ENCODE measurements at places on chromosomes 5 and 9.
A peak's percentile ranks its signal among the peaks of the same experiment; 100 is the strongest.

DNA sequence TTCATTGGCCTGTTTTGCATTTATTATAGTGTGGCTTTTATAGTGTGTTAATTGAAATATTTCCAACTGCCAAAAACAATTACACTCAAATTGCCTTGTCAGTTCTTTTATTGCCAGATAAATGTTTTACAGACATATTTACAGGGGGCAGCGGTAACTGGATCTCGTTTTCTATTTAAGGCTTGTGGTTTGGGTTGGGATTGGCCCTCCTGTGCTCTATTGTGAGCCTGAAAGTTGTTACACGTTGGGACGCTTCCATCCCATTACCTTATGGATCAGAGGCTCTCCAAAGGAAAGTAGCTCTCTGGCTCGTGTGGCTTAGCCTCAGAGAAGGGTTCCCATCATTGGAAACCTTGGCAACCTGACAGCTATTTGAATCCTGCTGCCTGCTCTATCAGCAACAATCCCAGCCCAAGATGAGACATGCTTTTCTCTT is 20.8 kb downstream of the DNAI1 start:
- no peak for DNase-seq

DNA sequence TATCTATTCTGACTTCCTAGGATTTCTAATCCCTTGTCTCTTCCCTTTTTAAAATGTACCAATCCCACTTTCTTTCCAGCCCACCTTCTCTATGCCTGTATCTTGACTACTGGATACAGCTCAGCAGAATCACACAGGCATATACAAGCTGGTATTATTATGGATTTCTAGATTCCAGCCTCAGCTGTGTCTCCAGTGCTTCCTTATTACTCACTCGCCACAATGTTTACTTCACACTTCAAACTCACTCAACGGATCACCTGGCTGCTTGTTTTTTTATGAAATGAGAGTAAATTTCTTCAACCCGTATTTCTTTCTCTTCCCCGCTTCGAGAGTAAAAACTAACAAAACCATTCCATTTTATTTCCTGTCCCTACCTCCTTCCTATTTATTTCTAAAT is 38.8 kb downstream of the CWC27 start:
- no peak for DNase-seq

DNA sequence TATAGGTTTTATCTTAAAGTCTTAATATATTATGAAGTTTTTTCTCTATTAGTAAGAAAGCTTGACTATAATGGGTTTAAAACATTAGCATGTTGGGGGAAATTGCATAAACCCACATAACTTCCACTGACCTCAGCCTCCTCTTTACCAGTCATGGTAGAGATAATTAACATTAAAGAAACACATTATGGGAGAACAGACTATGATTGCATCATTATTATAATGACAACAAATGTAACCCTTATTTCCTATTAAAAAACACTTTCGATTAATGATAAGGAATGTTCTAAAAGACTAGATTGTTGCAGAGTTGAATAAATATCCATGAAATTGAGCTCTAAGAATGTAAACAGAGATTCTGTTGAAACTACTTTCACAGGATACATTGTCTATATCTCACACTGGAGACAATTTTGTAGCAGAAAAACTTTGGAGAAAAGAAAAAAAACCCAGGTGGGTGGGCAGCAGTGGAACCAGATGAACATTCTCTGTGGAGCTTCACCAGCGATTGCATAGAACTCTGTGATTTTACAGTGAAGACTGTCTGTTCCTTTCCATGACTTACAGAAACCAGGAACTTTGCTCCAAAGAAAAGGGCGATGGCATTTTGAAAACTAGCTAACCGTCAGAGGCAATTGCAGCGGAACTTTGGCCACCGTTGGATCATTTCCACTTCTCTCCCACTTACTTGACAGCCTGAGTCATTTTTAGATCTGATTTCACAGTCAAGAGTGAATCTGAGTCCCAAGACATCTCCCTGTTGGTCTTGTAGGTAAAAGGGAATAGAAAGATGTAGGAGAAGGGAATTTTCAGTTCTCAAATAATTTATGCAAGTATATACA is 21.0 kb upstream of the ERAP2 start:
- DNase-seq = no peak

DNA sequence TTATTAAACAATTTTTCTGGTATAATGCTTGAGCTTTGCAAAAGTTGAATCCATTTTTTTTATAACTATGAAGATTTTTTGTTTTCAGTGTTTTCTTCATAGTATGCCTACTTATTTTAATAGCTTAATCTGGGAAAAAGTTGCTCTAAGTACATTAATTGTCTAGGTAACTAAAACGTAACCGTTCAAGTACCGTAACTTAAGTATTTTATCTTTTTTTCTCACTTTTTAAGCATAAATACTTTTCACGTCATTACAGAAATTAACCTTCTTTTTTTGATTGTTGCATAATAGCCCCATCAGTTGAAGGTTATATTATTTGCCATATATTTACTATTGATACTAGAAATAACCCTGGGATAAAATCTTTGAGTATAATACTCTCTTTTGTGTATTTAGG is 15.2 kb downstream of the TNPO1 start:
- DNase-seq = no peak

DNA sequence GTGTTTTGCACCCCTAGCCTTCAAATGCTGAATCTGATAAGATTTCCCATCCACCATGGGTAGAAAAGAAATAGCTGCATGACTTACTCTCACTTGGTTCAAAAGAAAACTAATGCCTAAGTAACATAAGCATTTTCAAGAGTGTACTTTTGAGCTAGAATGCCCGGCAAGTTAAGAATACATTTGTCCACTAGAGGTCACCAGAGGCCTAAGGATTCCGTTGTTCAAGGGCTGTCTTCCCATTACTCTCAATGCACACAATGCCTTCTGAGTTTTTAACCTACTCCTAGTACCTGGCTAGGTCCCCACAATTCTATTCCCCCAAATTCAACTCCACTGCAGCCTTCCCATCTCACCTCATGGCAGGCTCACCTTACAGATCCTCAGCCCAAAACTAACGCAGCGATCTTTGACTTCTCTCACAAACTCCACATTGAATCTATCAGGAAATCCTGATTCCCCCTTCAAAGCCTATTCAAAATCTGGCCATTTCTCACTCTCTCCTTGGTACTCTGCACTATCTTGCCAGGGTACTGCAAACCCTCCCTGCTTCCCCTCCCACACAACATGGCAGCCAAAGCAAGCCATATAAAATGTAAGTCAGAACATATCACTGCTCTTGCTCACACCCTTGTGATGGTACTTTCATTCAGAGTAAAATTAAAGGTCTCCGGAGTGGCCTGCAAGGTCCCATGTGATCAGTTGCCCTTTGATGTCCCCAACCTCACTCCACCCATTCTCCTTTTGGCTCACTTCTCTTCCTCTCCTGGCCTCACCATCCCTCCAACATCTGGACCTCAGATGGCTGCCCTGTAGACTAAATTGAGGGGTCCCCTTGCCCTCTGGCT is 13.4 kb downstream of the OXCT1 start:
- peak; percentile 35 for DNase-seq

- DNase-seq = peak; percentile 47
Measured at GRCh38 chr5:98768160-98768959, 5.1 kb upstream of the RGMB start.

DNA sequence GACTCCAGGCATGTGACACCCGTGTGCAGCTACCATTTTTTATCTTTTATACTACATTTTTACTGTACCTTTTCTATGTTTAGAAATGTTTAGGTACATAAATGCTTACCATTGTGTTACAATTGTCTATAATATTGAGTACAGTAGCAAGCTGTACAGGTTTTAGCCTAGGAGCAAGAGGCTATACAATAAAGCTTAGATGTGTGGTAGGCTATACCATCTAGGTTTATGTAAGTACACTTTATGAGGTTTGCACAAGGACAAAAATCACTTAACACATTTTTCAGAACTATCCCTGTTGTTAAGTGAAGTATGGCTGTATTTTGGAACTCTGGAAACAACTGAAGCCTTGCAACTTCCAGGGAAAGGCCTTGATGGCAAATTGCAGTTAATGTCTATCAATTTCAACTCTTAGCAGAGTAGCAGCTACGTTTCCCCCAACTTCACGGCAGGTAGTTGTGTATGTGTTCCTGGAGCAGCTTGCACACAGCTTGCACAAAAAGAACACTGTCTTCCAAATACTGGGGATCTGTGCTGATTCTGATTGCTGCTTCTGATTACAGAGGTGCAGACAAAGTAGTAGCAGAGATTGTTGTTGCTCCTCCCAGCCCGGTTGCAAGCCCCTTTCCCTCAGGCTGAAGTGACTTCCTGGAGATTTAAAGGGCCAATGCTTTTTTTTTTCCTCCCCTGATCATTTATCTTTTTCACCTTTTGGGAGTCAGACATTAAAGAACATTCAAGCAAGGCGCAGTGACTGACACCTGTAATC is 30.0 kb downstream of the SIL1 start:
- no peak for DNase-seq

DNA sequence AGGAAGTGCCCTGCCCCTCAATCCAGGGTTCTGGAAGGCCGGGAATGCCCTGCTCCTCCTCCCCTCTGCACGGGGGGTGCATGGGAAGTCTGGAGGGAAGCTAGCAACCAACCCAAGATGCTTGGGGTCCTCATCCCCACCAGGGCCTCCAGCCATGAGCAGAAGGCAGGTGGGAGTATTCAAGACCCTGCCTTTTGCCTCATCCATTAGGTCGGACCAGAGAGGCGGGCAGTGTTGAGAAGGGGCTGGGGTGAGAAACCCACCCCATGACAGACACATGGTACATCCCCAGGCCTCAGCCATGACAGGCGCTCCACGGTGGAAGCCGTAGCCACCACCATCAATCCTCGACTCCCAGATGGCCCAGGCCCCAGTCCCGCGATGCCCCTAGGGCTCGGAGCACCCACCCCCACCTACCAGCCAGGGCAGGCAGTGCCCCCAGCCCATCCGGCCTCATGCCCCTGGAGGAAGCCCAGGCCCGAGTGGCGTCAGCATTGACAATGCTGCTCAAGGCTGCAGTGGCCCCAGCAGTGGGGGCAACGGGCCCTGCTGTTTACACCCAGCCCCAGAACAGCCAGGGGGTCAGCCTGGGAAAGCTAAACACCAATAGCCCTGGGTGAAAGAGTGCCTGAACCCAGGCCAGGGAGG is 8.6 kb downstream of the NR5A1 start:
- no peak for DNase-seq

- peak; percentile 27 for DNase-seq
Measured at GRCh38 chr5:81852291-81853029, 101.6 kb upstream of the SSBP2 start.

GRCh38 chr9:136229096-136230065 is 16.2 kb downstream of the QSOX2 start:
- no peak for DNase-seq

DNA sequence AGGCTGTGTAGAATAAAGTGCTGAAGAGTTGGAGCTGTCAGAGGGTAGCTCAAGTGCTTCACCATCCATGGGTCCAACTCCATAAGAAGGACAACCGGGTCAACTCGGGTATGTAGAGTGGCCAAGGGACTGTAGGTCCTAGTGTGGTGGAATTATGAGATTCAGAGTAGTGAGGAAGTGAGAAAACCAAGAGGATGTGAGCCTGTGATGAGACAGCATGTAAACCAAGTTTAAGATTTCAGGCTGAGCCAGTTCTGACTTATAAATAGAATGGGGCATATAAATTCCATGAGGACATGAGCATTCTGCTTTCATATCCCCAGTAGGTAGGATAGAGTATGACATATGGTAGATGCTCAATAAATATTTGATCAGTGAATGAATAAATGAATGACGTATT is 96.3 kb downstream of the CFAP95 start:
- DNase-seq = no peak
